Stimulated activated CD4-positive, alpha-beta T cell treated with anti-CD3 and anti-CD28 coated beads, Interleukin-1b, Interleukin-23, amount 100 ng/mL, for 48 hours (primary cell): ENCODE measurements at places on chromosomes 4 and X.

DNA sequence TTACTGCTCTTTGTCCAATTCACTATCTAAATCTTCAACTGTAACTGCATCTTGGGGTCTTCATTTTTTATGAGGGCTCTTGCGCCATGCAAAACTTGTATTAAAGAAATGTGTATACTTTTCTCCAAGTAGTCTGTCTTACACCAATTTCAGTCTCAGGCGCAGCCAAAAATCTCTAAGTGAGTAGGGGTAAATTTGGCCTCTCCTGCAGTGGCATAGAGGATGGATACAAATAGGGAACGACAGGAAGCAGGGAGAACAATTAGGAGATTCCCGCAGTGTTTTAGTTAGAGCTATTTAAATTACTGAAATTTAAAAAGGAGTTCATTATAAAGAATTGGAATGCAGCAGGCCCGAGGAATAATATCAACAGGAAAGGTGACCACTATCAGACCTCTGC is 30.2 kb downstream of the DMP1 start:
- no peak for DNase-seq

- DNase-seq, result no peak
Observed at GRCh38 chr4:152697284-152698088, 17.7 kb upstream of the TMEM154 start.

DNA sequence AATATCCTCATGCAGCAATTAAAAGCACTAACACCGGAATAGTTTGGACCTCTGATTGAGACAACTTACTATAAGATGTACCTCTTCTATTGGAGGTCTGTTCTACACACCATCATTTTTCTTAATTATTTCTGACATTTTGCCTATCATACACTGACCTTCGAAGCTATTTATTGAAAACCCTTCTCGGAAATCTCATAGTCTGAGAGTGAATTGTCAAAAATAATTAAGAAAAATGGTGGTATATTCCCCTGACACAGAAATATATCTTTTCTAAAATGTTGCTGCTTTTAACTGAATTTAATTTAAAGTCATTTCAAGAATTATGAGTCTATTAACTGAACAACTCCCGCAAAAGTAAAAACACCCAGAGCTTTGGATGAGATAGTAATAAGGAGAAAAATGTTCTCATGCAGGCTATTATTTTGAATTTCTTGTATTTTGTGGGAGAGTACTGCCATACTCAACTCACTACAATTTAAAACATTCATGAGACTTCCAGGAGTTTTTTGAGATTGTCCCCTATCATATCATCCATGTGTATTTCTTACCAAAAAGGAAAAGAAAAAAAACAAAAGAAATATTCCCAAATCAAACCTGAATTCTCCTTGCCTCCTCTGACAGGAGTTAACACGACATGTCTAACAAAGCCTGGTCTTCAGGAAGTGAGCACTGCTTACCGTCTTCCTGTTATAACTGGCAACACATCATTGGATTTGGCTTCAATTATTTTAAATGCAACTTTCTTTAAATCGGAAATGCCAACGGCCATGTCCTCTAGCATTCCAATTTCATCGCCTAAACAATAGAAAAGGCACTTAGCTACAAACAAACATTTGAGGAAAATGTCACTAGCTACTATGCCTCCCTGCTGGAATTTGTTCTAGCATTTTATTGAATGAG is 485.3 kb downstream of the IL15 start:
- no peak for DNase-seq

- DNase-seq, result no peak
Observed at GRCh38 chrX:112819813-112820212, 20.8 kb downstream of the AMOT start.

DNA sequence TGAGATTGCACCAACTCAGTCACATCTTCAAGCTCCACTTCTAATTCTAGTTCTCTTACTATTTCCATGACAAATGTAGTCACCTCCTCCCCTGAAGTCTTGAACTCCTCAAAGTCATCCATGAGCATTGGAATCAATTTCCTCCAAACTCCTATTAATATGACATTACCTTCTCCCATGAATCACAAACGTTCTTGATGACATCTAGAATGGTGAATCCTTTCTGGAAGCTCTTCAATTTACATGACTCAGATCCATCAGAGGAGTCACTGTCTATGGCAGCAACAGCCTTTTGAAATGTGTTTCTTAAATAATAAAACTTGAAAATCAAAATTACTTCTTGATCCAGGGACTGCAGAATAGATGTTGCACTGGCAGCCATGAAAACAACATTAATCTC is 34.5 kb downstream of the GALNTL6 start:
- DNase-seq, result no peak

DNA sequence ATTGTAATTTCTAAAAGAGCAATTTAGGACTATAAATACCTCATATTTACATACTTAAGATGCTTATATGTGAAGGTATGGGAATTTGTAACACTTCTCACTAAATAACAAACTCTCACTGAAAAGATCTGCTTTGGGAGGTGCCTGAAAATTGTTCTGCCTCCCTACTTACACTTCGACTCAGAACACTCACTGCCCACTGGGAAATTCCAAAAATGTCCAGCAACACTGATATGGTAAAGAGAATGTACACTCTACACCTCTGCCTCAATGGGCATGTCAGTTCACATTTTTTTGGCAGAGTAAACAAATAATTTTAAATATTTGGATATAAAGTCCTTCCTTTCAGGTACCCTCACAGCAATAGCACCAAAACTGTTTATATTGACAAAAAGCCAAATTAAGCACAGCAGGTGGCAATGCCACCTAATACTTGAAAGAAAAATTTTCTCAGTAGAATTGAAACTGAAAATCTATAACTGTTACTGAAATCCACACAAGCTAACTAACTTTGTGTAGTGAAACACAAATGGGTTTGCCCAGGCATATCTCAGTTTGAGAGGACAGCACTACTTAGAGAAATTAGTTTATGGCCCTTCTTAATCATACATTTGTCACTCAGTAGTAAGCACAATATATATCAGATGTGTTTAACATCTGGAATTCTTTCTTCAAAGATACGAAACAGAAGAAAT is 67.1 kb downstream of the PRDM5 start:
- DNase-seq, result no peak

DNA sequence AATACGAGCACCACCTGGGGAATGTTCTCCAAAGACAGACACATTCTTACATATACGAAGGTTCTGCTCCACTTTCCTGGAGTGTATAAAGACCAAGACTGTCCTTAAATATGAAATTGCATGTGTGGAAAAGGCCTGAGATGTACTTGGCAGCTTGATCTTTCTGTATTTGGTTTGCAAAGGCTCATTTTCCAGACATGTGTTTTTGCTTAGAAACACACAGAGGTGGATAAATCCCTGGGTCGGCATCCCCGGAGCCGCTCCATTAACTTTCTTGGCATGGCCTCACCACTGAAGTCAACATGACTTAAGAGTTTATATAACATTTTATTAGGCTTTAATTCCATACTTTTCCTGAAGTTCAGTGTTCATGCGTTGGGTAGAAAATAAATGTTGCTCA is 239.4 kb downstream of the LDB2 start:
- no peak for DNase-seq

DNA sequence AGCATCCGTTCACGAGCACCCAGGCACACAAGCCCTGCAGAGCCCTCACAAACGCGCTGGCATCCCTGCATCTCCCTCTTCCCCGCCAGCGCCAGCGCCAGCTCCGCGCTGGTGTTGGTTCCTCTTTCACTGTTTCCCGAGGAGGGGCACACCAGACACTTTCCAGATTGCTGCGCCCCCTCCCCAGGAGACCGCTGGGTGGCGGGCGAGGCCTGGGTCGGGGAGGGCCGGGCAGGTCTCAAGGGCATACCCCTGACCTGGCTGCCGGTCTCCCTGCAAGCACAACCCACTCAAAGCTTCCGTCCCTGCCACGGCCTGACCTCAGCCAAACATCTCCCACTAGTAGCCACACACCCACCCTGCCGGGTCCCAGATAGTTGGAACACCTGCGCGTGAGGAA is 2.2 kb upstream of the NKX1-1 start:
- DNase-seq, result no peak

DNA sequence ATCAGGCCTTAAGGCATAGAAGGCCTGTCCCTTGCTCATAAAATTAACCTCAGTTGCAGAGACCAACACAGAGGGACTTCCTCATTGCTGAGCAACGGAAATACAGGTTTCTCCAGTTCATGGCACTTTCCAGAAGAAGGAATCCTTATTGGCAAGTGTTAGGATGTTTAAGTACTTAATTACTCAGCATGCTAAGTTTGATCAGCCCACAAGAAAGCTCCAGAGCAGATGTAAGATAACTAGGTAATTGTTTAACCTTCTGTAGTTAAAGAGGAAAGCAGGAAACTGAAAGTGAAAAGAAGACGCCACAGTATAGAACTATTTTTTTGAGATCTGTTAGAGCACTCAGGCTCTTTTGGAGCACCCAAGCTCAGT is 33.5 kb downstream of the SMS start:
- no peak for DNase-seq

DNA sequence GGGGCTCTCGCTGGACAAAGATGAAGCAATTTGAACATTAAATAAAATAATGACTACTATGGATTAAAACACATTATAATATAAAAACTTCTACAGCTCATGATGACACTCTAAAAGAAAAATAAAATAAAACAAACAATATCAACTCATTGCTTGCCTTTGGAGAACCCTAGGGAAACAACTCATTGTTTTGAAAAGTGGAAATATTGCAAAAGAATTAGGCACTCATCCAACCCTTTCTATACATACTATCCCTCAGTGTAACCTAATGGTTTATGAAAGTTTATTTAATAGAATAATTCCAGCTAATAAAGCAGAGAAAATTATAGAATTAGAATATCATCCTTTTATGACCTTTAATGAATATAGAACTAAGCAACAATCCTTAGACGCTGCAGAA is 718 bp downstream of the RAB40A start:
- no peak for DNase-seq

GRCh38 chr4:28317221-28317620 is 1456.6 kb downstream of the STIM2 start:
- DNase-seq, result no peak
